Activated CD4-positive, alpha-beta memory T cell treated with anti-CD3 and anti-CD28 coated beads, Interleukin-2, amount 10 ng/mL, durations not matched to agents 7 days and 5 days (primary cell): ENCODE measurements at places on chromosomes 1 and 21.
A peak's percentile ranks its signal among the peaks of the same experiment; 100 is the strongest.

- DNase-seq: no peak
- peaks cover 11% of the 10 kb centered on the region for H3K4me1 ChIP-seq
- no peak overlapping the region for H3K4me3 ChIP-seq
- H3K27me3 ChIP-seq: peaks cover 22% of the 10 kb centered on the region
- H3K36me3 ChIP-seq: no peaks in the 10 kb centered on the region
- H3K27ac ChIP-seq: no peak overlapping the region
Measured at GRCh38 chr1:201883786-201884185, 4.9 kb upstream of the SHISA4 start.

DNA sequence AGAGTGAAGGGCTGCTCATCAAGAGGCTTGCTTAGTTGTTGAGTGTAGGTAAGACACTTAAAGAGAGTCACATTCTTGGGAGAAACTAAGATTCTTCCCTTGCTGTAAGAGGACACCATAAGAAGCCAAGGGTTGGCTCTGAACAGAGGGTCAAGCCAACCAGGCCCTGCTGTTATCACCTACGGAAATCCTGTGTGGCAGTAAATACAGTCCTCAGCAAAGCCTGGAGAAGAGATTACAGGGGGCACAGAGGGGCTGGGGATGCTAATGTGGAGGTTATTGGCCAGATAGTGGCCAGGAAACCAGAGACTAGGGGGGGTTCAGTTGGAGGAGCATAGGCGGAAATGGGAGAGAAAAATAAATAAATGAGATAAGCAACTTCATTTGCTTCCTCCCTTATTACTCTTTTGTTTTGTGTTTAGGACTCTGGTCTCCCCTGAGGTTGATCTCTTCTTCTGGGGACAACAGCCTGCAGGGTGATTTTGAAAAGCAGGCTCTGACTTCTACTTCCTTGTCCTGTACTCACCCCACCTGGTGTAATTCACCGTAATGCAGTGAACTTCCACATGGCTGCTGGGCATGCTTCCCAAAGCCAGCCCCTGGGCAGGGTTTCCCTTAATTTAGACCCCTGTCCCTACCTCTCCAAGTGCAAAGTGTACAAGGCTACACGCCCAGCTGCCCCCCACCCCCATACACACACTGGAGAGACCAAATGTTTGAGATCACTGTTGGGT lies 40.9 kb downstream of the MTARC1 start:
- DNase-seq: no peak
- H3K4me1 ChIP-seq: no peaks in the 10 kb centered on the region
- H3K27ac ChIP-seq: no peak overlapping the region
- no peaks in the 10 kb centered on the region for H3K36me3 ChIP-seq

GRCh38 chr21:42453224-42453985 lies 42.6 kb downstream of the RSPH1 start:
- no peaks in the 10 kb centered on the region for H3K36me3 ChIP-seq
- H3K4me1 ChIP-seq: peaks cover 42% of the 10 kb centered on the region
- DNase-seq: no peak

DNA sequence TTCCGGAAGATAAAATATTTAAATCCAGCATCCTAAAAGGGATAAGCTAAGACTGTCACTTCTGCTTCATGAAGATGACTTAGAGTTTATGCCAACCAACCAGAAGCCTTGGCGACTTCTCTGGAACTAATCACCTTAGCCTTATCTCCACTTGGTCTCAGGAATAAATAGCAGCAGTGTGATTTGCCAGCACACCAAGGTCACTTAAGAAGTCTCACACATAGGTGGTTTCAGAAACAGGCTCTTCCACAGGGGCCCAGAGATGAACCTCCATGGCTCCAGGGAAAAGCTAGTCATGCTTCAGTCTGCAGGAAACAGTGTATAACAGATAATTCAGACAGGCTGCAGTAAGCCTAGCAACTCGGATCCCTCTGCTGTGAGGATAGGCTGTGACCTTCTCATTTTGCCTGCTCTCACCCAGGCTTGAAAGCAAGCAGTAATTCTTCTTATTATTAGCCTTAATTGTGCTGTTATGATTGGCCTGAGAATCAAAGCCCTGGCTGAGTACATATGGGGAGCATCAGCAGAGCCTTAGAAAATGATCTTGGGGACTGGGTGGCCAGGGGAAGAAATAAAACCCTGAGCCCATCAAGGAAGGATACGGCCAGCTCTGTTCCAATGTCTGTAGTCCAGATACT lies 84.7 kb downstream of the WLS start:
- no peaks in the 10 kb centered on the region for H3K27me3 ChIP-seq
- H3K4me1 ChIP-seq: no peaks in the 10 kb centered on the region
- H3K36me3 ChIP-seq: no peaks in the 10 kb centered on the region
- no peak for DNase-seq
- no peak overlapping the region for H3K4me3 ChIP-seq
- no peak overlapping the region for H3K27ac ChIP-seq

DNA sequence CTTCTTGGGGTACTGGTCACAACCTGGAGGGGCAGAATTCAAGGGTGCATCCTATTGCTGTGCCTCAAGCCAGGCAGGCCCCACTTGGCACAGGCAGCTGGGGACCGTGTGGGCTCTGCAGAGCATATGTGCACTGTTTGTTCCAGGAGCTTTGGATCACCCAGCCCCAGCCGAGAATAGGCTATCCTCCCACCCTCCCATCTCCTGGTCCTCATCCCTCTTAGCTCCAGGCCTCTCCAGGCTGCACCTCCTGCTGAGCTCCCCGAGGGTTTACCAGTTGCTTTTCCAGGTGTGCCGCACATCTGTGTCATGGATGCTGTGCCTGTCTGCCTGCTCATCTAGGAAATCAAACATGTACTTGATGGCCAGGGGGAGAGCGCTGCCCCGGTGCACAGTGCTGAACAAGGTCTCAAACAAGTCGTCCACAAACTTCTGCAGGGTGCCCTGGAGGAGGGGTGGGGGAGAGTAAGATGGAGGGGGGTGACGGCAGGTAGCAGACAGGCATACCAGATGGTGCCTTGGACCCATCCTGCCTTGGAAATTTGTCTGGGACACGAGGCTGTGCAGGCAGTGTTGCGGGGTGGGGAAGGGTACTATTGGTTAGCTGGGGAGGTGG lies 120.5 kb upstream of the CD34 start:
- no peaks in the 10 kb centered on the region for H3K4me1 ChIP-seq
- no peak overlapping the region for H3K4me3 ChIP-seq

- no peaks in the 10 kb centered on the region for H3K27me3 ChIP-seq
- no peak overlapping the region for H3K4me3 ChIP-seq
- no peaks in the 10 kb centered on the region for H3K36me3 ChIP-seq
Measured at GRCh38 chr1:166307261-166308188, 140.7 kb upstream of the FAM78B start.

GRCh38 chr1:91700332-91700731 lies 185.6 kb downstream of the TGFBR3 start:
- no peak overlapping the region for H3K4me3 ChIP-seq
- H3K36me3 ChIP-seq: peaks cover 77% of the 10 kb centered on the region
- H3K27ac ChIP-seq: no peak overlapping the region
- H3K27me3 ChIP-seq: no peaks in the 10 kb centered on the region
- DNase-seq: no peak

DNA sequence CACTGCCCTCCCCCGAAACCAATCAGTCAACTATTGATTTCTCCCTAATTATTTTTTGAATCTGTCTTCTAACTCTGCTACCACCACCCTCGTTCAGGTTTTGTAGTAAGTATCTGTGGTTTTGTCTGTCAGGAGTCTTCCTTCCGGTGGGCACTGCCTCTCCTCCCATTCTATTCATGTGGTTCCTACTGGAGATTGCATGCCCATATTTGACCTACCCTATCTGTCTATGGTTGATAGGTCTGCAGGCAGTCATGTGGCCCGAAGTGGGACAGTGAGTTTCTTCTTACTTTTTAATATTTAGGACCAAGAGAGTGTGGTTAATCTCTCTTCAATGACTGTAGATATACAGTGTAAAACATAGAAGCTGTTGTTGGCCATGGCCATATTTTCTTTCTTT lies 17.8 kb upstream of the MAST2 start:
- H3K27me3 ChIP-seq: peaks cover 23% of the 10 kb centered on the region
- peak overlapping the region; percentile 41 for H3K4me3 ChIP-seq
- peaks cover 19% of the 10 kb centered on the region for H3K4me1 ChIP-seq
- peak; percentile 63 for DNase-seq

DNA sequence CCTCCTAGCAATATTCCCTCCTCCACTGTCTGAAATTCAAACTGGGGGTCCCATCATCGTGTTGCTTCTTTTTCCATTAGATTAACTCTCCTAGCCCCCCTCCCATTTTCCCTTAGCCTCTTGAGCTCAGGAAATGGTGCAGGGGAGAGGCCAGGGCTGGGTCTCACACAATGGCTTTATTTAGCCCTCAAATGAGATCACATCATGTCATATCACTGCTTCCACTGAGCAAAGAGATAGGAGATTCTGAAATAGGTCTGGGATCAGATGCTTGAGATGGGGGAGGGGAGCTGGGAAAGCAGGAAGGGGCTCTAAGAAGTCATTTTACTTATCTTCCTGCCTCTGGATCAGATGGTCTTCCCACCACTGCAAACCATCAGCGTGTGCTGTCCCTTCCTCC lies 17.8 kb upstream of the ARHGEF2 start:
- H3K27me3 ChIP-seq: no peaks in the 10 kb centered on the region
- DNase-seq: no peak
- peaks cover 7% of the 10 kb centered on the region for H3K4me1 ChIP-seq

DNA sequence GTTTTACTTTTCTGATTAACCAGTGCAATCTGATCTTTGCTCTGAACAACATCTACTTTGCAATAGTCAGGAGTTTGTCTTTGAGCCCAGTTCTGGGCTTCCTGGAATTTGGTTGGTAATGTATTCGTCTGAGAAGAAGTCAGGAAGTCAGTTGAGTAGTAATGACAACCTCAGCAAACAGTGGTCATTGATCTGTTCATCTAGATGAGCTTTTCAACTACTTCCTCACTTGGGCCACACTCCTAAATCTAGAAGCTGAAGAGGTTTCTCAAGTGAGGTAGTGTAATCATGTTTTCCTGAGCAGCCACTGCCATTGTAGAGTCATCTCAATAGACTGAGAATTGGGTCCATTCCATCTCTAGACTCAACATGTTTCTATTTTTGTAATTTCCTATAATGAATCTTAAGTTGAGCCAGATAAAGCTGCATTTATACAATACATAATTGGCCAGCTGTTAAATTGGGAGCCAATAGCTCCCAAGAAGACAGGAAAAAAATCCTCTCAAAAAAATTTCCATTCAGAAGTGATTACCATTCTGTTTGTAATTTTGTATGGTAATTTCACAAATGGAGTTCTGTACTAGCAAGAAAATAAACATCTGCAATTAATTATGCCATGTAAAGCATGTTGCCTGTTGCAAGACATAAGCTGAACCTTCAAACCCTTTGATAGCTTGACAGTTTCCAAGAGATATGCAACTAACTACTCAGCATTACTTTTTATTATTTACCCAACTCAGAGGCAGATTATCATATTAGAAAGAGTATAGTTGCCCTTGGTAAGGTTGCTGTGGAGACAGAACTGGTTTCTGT lies 49.6 kb downstream of the WDR64 start:
- no peak for DNase-seq
- no peaks in the 10 kb centered on the region for H3K36me3 ChIP-seq

DNA sequence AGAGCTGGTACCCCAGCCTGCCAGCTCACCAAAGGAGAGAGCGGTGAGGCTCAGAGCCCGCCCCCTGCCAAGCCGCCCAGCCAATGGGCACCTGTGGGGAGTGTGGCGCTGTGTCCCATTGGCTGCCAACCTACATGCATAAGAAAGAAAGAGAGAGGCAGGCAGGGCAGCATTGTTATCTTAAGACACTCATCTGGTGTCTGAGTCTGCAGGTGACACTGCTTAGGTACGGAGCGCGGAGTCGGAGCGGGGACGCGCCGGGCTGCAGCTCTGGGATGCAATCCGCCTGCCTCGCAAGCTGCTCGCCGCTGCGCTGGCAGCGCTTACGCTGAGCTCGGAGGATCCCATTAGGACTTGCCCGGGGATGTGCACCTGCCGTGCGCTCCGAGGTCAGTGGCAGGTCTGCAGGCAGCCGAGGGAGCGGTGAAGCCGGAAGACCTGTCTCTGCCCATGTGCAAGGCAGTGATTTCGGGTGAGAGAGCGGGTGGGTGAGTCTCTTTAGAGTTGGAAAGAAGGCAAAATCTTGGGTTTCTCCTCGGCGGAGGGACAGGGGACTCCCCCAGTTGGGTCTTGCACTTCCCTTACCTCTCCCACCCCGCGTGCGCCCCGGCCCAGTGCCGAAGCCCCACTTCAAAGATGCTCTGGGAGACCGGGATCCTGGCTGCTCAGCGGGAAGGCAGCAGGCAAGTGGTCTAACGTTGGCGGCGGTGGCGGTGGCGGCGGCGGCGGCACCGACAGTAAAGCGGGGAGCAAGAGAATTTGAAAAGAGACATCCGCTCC lies at the start of gene BRINP2:
Gene BRINP2 (plus strand): TSS at position 203 of the 780 bp plus-strand sequence. CDS start 58,919 bp downstream, outside the sequence.
- no peaks in the 10 kb centered on the region for H3K4me1 ChIP-seq
- H3K36me3 ChIP-seq: no peaks in the 10 kb centered on the region
- H3K27ac ChIP-seq: no peak within 1 kb of the TSS
- peaks cover 9% of the 10 kb centered on the region for H3K27me3 ChIP-seq
- DNase-seq: no peak

DNA sequence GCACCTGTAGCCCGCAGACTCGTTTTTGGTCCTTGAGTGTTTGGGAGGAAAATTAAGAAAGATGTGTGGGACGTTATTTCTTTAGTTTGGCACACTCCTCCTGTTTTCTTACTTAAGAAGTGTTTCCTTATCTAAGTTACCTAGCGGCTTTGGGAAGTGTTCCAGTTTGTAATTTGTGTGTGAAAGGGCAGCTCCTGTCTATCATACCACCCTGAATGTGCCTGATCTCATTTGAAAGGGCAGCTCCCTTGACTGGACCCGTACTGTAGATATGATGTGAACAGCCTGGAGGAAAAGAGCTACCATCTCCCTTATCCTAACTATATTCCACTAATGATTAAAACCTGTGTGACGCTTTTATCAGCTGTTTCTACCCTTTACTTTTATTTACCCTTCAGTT lies 314.3 kb downstream of the CHRM3 start:
- no peak overlapping the region for H3K4me3 ChIP-seq
- peaks cover 16% of the 10 kb centered on the region for H3K36me3 ChIP-seq
- no peak for DNase-seq
- peaks cover 2% of the 10 kb centered on the region for H3K4me1 ChIP-seq
- no peaks in the 10 kb centered on the region for H3K27me3 ChIP-seq

- no peak for DNase-seq
- no peaks in the 10 kb centered on the region for H3K4me1 ChIP-seq
- H3K36me3 ChIP-seq: no peaks in the 10 kb centered on the region
- no peak overlapping the region for H3K27ac ChIP-seq
- H3K27me3 ChIP-seq: no peaks in the 10 kb centered on the region
Measured at GRCh38 chr1:83799594-83799993, 199.3 kb downstream of the TTLL7 start.

DNA sequence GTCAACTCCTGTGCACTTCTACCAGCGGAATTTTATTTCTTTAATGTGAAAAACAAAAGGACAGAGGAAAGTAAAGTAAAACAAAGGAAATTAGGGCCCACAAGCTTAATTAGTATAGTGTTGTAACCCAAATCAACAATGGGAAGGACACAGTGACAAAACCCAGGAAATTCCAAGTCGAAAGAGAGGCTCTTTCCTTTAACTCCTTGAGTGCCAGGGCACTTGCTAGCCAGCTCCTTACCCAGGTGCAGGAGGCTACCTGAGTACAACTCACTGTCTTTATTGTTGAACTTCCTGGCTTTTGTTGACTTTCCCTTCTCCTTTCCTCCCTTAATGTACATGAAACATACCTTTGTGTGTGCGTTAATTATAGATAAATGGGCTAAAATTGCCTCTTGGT lies 55.0 kb downstream of the PEX14 start:
- H3K36me3 ChIP-seq: no peaks in the 10 kb centered on the region
- H3K4me3 ChIP-seq: no peak overlapping the region
- peaks cover 10% of the 10 kb centered on the region for H3K4me1 ChIP-seq
- DNase-seq: no peak
- H3K27ac ChIP-seq: no peak overlapping the region
- H3K27me3 ChIP-seq: no peaks in the 10 kb centered on the region
